ENCODE measurements at places on chromosomes 11 and 22.

- DNase-seq = no peak
Observed at GRCh38 chr11:90219438-90219837, 3.4 kb downstream of the CHORDC1 start.

GRCh38 chr11:24082241-24082640, 414.6 kb upstream of the LUZP2 start:
- no peak for DNase-seq

DNA sequence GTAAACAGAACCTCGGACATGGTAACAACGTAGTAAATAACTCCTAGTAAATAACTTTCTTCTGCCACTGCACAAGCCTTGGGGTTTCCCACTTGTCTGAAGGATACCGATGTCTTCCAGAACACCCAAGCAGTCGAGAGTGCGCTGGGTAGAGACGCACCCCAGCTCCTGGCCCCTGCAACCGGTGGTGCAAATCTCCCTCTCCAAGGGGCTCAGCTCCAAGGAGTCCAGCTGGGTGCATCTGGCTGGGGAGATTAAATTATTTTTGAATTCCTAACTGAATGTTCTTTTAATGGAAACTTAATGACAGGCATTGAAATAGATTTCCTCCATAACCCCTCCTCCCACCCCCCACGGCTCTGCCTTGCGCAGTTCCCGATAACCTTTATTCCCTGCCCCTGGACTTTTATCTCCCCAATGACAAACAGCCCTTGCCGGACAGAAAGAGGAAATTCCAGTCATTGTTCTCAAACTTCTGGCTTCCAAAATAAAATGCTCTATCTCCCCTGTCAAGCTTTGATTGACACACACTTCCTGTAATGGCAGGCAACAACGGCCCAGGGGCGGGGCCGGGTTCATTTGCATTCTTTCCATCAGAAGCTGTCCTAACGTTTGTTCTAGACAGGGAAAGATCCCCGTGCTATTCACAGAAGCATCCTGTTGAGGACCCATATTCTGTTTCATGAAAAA, 31.2 kb downstream of the KCNJ1 start:
- no peak for DNase-seq

GRCh38 chr11:117882311-117882905, 6.0 kb upstream of the FXYD6 start:
- DNase-seq = no peak

- DNase-seq = no peak
Observed at GRCh38 chr22:20026204-20026908, 5.4 kb downstream of the TANGO2 start.

DNA sequence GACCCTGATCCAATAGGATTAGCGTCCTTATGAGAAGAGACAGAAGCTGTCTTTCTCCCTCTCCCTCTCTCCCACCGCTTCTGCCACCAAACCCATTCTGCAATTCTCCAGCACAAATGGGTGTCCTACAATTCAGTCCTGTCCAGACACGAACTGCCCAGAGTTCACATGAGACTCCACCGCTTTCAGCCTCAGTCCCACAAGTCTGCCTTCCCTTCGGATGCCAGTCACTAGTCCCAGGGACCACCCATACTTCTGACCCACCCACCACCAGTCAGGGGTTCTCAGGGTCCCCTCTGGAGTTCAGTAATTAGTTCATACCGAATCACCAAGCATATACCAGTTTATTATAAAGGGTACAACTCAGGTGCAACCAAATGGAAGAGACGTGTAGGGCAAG, 73.6 kb downstream of the TRIM29 start:
- DNase-seq = no peak

DNA sequence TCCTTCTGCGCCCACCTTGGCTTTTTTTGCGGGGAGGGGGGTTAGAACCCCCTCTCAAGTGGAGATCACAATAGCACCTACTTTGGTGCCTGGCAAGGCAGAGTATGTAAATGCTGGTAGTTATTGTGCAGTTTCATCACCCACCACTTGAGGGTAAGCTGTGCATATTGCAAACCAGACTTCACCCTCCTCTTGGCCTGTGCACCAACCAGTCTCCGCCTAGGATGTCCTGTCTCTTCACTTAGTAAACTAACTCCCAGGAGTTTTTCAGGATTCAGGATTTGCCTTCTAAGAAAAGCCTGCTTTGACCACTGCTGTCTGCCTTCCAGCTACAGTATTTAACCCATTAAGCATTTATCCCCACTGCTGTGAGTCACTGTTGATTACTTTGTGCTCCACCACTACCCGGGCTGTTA, 2.0 kb upstream of the UBXN1 start:
- DNase-seq = no peak

DNA sequence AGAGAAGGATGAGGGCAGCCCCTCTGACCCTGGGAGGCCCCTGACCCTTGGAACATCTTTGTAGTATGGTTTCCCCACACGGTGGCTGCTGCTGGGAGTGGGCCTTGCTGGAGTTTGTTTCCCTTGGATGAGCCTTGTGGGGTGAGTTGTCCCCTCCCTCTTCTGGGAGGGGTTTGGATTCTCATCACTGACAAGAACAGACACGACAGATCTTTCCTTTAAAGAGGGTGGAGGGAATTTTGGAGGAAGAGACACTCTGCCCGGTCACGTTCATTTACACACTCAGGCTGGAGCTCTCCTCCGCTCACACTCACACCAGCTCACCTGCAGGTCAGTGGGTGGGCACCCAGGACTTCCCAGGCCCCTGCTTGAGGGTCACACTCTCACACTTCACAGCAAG, 31.7 kb downstream of the POU2F3 start:
- no peak for DNase-seq

DNA sequence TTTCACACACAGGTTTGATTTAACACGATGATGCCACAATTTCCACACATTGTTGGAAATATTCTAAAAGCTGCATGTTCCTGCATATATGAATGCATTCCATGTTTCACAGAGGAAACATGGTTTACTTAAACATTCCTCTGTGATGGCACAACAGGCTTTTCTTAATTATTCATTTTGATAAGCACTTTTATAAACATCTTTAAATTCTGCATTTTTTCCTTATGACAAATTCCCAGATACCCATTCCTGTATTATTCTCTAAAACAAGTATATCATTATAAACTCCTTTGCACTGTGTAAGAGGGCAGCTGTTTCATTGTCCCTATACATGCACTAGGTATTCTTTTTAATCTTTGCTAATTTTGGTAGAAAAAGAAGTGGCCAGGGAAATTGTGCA, 532.3 kb downstream of the SOX6 start:
- no peak for DNase-seq

DNA sequence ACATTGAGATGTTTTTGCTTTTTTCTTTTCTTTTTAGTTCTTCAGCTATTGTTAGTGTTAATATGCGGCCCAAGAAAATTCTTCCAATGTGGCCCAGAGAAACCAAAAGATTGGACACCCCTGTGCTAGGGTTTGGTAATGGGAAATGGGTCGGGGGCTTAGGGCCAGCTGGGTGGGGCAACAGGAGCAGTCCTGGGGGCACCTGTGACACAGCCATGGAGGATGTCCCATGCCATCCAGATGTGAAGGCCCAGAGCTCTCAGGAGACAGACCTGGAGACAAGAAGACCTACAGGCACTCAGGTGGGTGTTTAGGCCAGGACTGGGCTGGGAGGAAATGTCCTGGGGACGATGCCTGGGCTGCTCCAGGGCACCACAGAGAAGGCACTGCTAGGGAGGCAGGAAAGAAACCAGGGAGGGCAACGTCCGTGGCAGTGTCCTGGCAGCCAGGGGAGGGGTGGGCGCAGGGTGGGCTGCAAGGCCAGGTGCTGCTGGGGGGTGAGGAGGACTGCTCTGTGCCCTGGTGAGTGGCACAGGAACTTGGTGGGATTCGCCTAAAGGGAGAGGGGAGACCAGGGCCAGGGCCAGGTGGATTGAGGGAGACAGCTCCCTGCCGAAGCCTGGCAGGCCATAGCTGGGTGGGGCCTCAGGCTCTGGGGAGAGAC, 21.4 kb downstream of the RELT start:
- DNase-seq = no peak

- DNase-seq = no peak
Observed at GRCh38 chr11:57390535-57390934, at the start of gene PRG2. TSS of gene PRG2 (minus strand) at chr11:57390650. CDS start at chr11:57389944, 706 bp downstream.

GRCh38 chr11:2277933-2278523, 7.6 kb upstream of the ASCL2 start:
- DNase-seq = no peak

GRCh38 chr11:130881475-130882137, 34.7 kb downstream of the SNX19 start:
- DNase-seq = no peak

- no peak for DNase-seq
Observed at GRCh38 chr11:108131993-108132392, 10.6 kb downstream of the ACAT1 start.

DNA sequence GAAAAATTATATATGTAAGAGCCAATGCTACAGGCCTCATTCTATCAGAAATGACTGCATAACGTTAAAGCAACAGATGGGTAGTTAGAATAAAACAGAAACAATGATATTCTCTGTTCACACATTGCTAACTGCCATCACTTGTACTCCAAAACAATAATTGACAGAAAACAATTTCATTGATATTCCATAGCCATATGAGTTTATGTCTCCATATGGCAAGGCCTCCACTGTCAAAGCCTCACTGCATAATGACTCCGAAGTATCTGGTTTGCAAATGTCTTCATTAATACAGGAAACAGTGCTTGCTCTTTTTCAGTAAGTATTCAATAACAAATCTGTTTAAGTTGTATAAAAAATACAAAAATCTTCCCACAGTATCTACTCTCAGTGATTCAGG, 9.9 kb downstream of the DDI1 start:
- DNase-seq = no peak

- no peak for DNase-seq
Observed at GRCh38 chr11:108890482-108891105, 225.7 kb downstream of the DDX10 start.

- DNase-seq = no peak
Observed at GRCh38 chr11:1964955-1965354, 17.8 kb downstream of the MRPL23 start.

- no peak for DNase-seq
Observed at GRCh38 chr11:115653076-115653475, 148.9 kb upstream of the CADM1 start.

DNA sequence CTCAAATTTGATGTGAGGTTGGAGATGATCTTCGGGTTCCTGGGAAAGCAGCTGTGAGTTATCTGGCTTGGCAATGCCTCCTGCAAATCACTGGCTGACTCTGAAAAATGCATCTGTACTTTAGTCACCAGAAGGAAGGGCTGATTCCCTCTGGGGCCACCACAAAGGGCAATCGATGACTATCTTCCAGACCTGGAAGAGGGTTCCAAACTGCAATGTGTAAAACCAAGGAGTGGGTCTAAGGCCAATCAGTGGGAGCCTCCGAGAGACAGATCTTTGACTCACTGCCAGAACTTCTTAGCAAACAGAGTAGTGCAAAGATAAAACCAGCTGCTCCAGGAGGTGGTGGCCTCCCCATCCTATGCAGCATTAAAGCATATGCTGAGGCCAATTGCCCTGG, 29.1 kb upstream of the PAK1 start:
- no peak for DNase-seq

GRCh38 chr11:57348636-57349313, 10.6 kb downstream of the P2RX3 start:
- DNase-seq = no peak

- no peak for DNase-seq
Observed at GRCh38 chr22:46953968-46954765, 191.7 kb downstream of the TBC1D22A start.

GRCh38 chr11:119721129-119722120, 7.6 kb downstream of the NECTIN1 start:
- DNase-seq = no peak

DNA sequence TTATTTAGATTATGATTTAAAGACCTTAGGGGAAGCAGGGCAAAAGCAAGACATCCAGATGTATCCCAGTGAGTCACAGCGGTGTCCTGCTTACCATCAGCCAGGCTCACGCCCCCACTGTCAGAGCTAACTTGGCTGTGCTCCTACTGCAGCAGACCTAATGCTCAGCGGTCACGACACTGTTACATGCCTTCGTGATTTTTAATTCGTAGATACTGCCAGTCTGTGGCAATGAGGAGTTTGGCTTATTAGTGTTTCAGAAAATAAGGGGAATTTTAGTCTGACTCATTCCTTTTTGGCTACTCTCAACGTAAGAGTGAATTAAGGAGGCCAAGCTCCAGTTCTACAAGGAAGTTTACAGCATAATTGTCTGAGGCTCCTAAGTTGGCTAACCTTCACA, 22.7 kb downstream of the EFCAB6 start:
- DNase-seq = peak; percentile 97

DNA sequence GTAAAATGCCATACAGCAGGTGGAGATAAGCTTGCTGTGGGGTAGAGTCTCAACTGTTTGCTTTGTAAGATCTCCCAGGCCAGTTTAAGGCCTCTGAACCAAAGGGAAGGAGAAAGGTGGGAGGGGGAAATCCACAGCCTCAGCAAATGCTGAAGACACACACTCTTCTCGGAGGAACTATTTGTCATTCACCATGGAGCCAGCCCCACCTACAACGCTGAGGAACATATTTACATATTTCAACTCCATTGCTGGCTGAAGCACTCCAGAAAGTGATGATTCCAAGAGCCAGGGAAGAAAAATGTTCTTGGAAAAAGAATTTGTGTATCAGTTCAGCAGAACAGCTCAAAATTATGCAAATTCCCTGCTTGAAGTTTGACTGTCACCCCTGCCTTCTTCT, 6.5 kb downstream of the TENM4 start:
- DNase-seq = no peak

GRCh38 chr22:30591191-30591587, 521 bp downstream of the PES1 start:
- DNase-seq = no peak

GRCh38 chr11:97107604-97108003, 717.8 kb downstream of the JRKL start:
- no peak for DNase-seq

DNA sequence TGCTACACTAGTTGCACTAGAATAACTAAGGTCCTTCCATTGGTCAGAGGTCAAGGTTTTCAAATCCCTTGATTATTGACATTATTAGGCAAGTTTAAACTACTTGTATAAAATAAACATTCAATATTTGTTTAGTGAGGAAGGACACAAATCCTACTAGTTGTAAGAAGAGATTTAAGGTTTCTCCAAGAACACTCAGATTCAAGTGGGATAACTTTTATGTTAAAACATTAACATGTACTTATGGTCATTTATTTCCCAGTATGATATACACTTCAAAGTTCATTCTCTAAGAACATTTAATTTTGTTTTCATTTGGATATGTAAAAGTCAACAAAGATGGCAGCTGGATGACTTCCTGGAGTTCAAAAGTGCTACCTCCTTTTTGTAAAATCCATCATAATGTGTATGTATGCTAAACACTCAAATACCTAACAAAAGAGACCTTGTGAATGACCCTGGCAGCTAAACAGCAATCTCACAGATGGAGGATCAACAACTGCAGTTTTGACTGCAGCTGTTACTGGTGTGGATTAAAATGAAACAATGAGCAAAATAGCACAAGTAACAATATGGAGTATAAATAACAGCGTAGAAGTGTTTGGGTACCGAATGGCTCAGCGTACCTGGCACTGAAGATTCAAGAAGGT, 1.5 kb downstream of the CCDC90B start:
- no peak for DNase-seq
